ENCODE measurements at places on chromosomes 7 and 10.

DNA sequence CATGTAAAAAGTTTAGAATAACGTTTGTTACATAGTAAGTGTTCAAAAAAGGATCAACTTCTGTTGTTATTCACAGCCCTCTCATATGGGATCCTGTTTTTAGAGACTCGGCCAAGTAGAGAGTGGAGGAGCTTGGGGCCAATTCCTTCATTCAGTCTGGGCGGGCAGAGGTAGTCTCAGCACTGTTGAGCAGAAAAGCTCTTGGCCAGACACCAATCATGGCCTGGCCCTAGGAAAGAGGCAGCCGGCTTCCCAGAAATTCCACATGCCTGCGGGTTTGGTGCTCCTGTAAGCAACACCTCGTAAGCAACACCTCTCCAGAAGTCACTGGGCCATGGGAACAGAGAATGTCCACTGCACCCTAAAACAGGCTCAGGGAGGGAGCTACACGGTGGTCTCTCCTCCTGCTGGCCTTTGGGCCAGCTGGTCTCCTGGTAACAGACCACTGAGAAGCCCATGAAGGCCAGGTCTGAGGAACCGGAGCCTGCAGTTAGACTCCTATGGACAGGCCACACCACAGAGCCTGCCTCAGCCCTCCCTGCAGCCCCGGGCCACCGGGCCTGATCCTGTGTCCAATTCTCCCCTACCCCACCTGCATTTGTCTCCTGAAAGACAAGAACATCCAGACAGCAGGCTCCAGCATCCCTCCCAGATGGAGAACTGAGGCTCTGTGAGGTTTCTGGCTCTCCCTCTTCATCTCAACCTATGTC is 149.1 kb downstream of the GRID1 start:
- H3K4me3 ChIP-seq, result no peak overlapping the region
- H3K27me3 ChIP-seq, result peaks cover 5% of the 10 kb centered on the region
- H3K4me1 ChIP-seq, result no peaks in the 10 kb centered on the region
- no peak overlapping the region for H3K27ac ChIP-seq
- no peak for DNase-seq

GRCh38 chr7:23597094-23598091 is at the start of gene CCDC126:
Gene CCDC126 (plus strand): TSS chr7:23597382. CDS start chr7:23611316, 13,934 bp downstream.
- H3K27me3 ChIP-seq, result no peaks in the 10 kb centered on the region
- DNase-seq, result peak; percentile 84
- peaks cover 5% of the 10 kb centered on the region for H3K36me3 ChIP-seq
- peaks cover 58% of the 10 kb centered on the region for H3K4me1 ChIP-seq
- H3K27ac ChIP-seq, result peak within 1 kb of the TSS; percentile 51
- H3K4me3 ChIP-seq, result peak within 1 kb of the TSS; percentile 89

DNA sequence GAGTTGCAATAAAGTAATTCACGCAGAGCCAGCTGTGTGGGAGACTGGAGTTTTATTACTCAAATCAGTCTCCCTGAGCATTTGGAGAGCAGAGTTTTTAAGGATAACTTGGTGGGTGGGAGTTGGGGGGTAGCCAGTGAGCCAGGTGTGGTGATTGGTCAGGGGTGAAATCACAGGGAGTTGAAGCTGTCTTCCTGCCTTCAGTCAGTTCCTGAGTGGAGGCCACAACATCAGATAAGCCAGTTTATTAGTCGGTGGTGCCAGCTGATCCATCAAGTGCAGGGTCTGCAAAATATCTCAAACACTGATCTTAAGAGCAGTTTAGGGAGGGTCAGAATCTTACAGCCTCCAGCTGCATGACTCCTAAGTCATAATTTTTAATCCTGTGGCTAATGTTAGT is 3.3 kb upstream of the CYP51A1 start:
- peaks cover 17% of the 10 kb centered on the region for H3K36me3 ChIP-seq
- H3K27me3 ChIP-seq, result peaks cover 3% of the 10 kb centered on the region
- no peak for DNase-seq
- no peak overlapping the region for H3K27ac ChIP-seq
- H3K4me1 ChIP-seq, result peaks cover 24% of the 10 kb centered on the region
- no peak overlapping the region for H3K4me3 ChIP-seq

DNA sequence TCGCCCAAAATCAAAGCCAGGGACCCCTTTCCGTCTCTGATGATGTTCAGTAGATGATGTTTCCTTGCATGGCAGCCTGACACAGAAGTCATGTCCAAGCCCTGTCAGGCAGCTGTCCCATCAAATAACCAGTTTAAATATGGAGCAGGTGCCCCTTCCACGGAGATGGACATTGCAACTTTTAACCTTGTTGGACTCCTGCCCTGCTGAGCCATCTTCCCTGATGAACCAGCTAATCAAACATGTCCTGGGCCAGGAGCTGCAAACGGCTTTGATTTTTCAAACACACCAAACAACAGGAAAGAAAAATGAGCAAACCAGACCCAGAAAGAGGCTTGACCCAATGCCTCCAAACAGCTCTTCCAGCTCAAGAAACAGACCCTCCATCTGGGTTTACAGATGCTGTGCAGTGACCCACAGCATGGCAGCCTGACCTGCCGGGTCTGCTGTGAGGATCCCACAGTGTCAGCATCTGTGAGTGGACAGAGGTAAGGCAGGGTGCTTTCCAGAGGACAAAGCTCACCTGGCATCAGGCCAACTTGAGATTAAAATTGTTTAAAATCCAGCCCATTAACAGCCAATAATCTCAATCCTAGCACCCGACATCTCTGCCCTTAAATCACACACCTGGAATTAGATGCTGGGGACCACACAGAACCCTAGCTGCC is 372.6 kb downstream of the GRID1 start:
- H3K4me1 ChIP-seq, result no peaks in the 10 kb centered on the region
- no peak overlapping the region for H3K4me3 ChIP-seq
- peaks cover 25% of the 10 kb centered on the region for H3K27me3 ChIP-seq
- DNase-seq, result no peak

- no peak for DNase-seq
- peaks cover 5% of the 10 kb centered on the region for H3K4me1 ChIP-seq
- no peak overlapping the region for H3K4me3 ChIP-seq
- H3K36me3 ChIP-seq, result no peaks in the 10 kb centered on the region
Observed at GRCh38 chr7:106681815-106682495, 21.0 kb upstream of the CCDC71L start.

- H3K36me3 ChIP-seq, result no peaks in the 10 kb centered on the region
- no peak overlapping the region for H3K27ac ChIP-seq
- H3K27me3 ChIP-seq, result peaks cover 5% of the 10 kb centered on the region
- no peak overlapping the region for H3K4me3 ChIP-seq
- H3K4me1 ChIP-seq, result no peaks in the 10 kb centered on the region
Observed at GRCh38 chr7:55178863-55179773, 160.3 kb downstream of the EGFR start.

GRCh38 chr7:40887099-40887498 is 752.3 kb downstream of the SUGCT start:
- H3K27ac ChIP-seq, result no peak overlapping the region
- no peaks in the 10 kb centered on the region for H3K4me1 ChIP-seq
- no peak for DNase-seq
- no peak overlapping the region for H3K4me3 ChIP-seq
- no peaks in the 10 kb centered on the region for H3K27me3 ChIP-seq
- H3K36me3 ChIP-seq, result no peaks in the 10 kb centered on the region

DNA sequence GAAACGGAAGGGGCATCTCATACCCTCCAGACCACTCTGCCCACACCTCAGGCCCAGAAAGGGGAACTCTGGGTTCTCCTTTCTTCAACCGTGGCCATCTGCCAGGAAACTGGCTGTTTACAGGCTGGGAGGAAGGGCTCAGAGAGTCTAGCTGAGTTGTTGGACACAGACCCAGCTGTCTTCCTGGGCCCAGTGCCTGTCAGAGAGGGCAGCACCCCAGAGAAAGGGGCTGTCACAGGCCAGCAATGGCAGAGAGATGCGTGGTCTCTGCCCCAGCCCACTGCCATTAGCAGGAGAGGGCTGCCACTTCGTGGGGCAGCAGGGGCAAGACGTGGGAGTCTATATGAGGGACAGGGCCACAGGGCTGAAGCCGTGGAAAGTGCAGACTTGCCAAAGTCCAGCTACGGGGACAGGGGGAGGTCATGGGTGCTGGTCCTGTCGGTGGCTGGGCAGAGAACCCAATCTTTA is 11.0 kb downstream of the GRID1 start:
- no peak for DNase-seq
- H3K27ac ChIP-seq, result no peak overlapping the region
- H3K4me3 ChIP-seq, result no peak overlapping the region
- peaks cover 21% of the 10 kb centered on the region for H3K4me1 ChIP-seq

DNA sequence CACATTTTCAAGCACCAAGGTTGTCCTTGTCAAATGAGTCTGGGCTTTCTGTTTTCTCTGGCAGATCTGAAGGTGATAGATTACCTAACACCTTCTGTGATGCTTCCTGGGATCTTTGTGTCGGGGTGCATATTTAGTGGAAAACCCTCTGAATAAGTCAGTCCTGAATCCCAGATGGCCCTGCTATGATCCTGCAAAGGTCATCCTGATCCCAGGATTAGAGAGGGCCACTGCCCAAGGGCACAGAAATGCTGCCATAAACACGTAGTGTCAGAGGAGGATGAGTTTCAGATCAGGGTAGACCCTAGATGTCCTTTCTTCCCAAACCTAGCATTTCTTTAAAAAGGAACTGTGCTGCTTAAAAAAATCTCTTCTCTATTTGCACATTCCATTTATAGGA is 19.0 kb downstream of the AGR2 start:
- no peak for DNase-seq
- no peak overlapping the region for H3K4me3 ChIP-seq
- H3K4me1 ChIP-seq, result peaks cover 5% of the 10 kb centered on the region
- no peaks in the 10 kb centered on the region for H3K27me3 ChIP-seq
- no peak overlapping the region for H3K27ac ChIP-seq

DNA sequence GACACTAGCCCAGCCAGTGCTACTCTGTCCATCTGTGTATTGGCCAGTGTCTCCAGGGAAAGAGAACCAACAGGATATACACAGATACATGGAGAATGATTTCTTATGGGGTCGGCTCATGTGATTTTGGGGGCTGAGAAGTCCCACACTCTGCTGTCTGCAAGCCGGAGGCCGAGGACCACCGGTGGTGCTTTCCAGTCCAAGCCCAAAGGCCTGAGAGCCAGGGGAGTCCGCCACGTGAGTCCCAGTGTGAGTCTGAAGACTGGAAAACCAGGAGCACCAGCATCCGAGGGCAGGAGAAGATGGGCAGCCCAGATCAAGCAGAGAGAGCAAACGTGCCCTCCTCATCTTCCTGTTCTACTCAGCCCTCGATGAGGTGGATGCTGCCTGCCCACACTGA is 71.5 kb downstream of the C10orf143 start:
- no peaks in the 10 kb centered on the region for H3K4me1 ChIP-seq
- DNase-seq, result no peak
- H3K27me3 ChIP-seq, result peaks cover 11% of the 10 kb centered on the region
- no peak overlapping the region for H3K4me3 ChIP-seq

GRCh38 chr10:92644921-92645320 is 44.8 kb upstream of the HHEX start:
- no peak overlapping the region for H3K4me3 ChIP-seq
- H3K27me3 ChIP-seq, result no peaks in the 10 kb centered on the region
- no peak overlapping the region for H3K27ac ChIP-seq
- H3K36me3 ChIP-seq, result no peaks in the 10 kb centered on the region
- H3K4me1 ChIP-seq, result peaks cover 5% of the 10 kb centered on the region
- no peak for DNase-seq

- no peaks in the 10 kb centered on the region for H3K36me3 ChIP-seq
- no peak for DNase-seq
- no peaks in the 10 kb centered on the region for H3K27me3 ChIP-seq
- H3K4me1 ChIP-seq, result peaks cover 16% of the 10 kb centered on the region
Observed at GRCh38 chr10:29649561-29650551, 15.1 kb upstream of the SVIL start.

- no peak overlapping the region for H3K27ac ChIP-seq
- H3K4me3 ChIP-seq, result no peak overlapping the region
- no peak for DNase-seq
- H3K4me1 ChIP-seq, result no peaks in the 10 kb centered on the region
Observed at GRCh38 chr10:115866691-115867090, 406.3 kb downstream of the GFRA1 start.

DNA sequence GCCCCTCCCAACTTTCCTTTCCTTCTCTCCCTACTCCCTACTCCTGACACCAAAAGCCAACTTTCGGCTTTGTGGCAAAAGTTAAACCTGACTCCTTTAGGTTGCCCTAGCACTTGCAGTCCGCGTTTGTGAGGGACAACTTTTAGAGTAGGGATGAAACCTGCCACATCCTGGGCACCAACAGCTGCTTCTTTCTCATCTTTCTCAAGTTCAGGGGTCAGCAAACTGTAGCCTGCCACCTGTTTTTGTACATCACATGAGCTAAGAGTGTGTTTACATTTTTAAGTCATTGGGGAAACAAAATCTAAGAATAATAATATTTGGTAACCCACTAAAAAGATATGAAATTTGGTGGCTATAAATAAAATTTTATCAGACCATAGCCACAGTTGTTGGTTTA is 660.6 kb downstream of the KCNMA1 start:
- no peak overlapping the region for H3K27ac ChIP-seq
- no peak overlapping the region for H3K4me3 ChIP-seq
- H3K27me3 ChIP-seq, result peaks cover 2% of the 10 kb centered on the region
- H3K36me3 ChIP-seq, result no peaks in the 10 kb centered on the region
- no peaks in the 10 kb centered on the region for H3K4me1 ChIP-seq
- no peak for DNase-seq
